ENCODE measurements at places on chromosomes 3 and 15. TPM values are rescaled to one million over a fixed set of nuclear protein-coding genes. Genes with fewer than 3 reads are reported as not detected.

- no peaks in the 10 kb centered on the region for H3K27me3 ChIP-seq
- DNase-seq, result no peak
- H3K27ac ChIP-seq, result no peak overlapping the region
- no peaks in the 10 kb centered on the region for H3K4me1 ChIP-seq
- no peaks in the 10 kb centered on the region for H3K36me3 ChIP-seq
Observed at GRCh38 chr3:117137065-117137464, 427.5 kb downstream of the TUSC7 start.

DNA sequence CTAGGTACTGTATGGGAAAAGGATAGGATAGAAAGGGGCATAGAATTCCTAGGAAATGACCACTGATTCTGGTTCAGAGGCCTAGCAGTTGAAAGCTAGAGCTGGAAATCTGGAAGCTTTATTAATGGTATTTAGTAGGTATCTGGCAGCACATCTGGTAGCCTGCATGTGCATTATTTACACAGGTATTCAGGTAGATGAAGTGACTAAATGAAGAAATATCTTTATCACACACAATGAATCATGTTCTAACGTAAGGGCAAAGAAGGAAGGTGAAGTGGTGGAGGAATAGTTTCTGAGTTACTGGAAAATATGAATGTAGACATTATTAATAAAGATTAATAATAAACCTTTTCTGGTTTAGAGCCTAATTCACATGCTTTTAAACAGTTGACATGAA lies 119.9 kb downstream of the MBNL1 start:
- DNase-seq, result no peak
- H3K4me3 ChIP-seq, result no peak overlapping the region
- H3K36me3 ChIP-seq, result no peaks in the 10 kb centered on the region

DNA sequence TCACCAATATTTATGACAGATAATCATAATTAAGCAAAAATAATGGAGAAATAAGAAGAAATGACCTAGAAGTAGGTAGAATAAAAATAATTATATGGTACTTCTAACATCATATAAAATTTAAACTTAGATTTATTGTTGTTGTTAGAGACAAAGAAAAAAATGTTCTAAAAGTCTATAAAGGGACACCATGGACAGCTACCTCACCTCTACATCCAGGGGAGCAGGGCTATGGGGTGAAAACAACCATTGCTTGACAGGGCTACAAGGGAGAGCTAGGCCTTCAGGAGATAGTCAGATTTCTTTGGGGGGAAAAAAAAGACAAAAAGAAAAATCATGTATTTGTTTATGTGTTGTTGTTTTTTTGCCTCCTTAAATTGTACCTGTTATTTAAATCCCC lies 841.9 kb downstream of the VGLL3 start:
- H3K4me3 ChIP-seq, result no peak overlapping the region
- H3K27ac ChIP-seq, result no peak overlapping the region
- H3K36me3 ChIP-seq, result no peaks in the 10 kb centered on the region
- H3K27me3 ChIP-seq, result no peaks in the 10 kb centered on the region
- no peak for DNase-seq
- no peaks in the 10 kb centered on the region for H3K4me1 ChIP-seq

DNA sequence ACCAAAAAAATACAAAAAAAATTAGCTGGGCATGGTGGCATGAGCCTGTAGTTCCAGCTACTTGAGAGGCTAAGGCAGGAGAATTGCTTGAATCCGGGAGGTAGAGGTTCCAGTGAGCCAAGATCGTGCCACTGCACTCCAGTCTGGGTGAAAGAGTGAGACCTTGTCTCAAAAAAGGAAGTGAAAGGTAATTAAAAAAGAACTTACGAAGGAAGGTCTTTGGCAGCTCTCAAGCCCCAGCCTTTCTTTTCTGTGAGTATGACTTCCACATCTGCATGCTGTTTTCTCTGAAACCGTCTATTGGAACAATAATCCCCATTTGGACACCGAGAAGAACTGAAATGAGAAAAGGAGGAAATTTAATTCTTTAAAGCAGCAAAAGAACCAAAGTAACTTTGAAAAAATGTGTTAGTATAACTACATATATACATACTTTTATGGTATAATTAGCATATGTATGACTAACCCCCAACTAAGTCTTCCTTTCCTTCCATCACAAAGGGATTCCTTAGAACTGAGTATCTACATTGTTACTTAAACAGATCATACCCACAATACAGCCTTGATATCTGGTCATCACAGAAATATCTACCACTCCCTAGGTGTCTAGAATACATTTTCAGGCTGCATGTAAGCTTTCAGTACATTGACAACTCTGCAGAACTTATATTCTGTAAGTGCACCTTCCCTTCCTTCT lies 50.1 kb downstream of the SETD2 start:
- H3K27me3 ChIP-seq, result no peaks in the 10 kb centered on the region
- DNase-seq, result no peak
- peaks cover 31% of the 10 kb centered on the region for H3K36me3 ChIP-seq
- H3K4me1 ChIP-seq, result peaks cover 2% of the 10 kb centered on the region
- no peak overlapping the region for H3K27ac ChIP-seq

The IVD gene
- total RNA-seq, result 38.8 TPM

DNA sequence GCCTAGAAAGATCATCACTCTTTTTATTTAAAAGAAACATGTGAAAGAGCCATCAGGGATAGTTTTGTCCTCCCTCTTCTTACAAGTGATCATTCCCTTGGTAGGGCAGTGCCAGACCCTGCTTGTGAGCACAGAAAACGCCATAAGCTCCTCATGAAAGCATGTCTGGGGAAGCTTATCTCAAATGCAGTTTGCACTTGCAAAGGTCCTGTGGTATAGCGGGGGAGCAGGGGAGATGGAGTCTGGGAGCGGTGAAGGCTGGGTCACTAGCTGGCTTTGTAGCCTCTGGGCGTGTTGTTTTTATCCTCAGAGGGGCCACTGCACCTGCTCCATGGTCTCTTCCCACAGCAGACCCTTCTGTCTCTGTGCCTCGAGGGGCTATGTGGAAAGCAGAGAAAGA lies 141.9 kb downstream of the IGF1R start:
- no peak overlapping the region for H3K27ac ChIP-seq
- H3K4me1 ChIP-seq, result peaks cover 70% of the 10 kb centered on the region
- DNase-seq, result no peak
- H3K36me3 ChIP-seq, result no peaks in the 10 kb centered on the region

DNA sequence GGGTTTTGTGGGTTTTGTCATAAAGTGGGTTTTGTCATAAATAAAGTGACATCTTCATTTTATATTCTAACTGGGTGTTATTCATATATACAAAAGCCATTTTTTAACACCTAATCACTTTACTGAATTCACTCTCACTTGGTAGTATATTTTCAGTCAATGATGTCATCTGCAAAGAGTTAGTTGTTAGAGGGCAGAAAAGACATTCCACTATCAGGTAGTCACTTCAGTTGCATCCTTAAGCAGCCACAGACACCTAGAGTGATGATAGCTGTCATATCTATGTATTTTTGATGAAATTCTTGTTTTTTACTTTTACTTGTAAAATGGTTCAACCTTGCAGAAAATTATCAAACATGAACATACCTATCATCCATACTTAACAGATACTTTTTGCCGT lies 89.0 kb downstream of the DHX36 start:
- H3K27ac ChIP-seq, result no peak overlapping the region
- H3K36me3 ChIP-seq, result peaks cover 3% of the 10 kb centered on the region
- H3K4me1 ChIP-seq, result peaks cover 9% of the 10 kb centered on the region
- no peaks in the 10 kb centered on the region for H3K27me3 ChIP-seq
- DNase-seq, result no peak

DNA sequence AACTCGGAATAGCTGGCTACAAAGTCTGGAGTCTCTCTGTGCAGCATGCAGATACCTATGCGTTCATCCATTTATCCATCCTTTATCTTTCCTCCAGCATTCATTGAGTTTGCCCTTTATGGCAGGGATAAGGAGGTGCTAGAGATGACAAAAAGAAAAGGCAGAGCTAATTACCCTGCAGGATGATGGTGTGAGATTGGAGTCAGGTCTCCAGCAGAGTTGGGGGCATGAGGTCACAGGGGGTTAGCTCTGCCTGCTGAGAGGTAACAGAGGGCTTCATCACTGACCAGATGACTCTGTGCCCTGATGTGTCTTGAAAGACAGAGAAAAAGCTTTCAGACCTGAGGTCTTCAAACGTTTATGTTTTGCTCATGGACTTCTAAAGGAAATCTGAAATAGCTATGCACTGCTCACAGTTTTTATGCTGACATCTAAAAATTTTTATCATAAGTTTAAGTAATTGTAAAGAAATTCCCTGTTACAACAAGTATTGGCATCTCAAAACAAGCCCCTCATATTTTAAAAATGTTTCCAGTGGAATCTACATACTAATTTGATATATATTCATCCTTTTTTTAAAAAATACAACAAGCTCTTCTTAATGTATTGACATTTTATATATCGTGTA lies 132.3 kb upstream of the ANKRD28 start:
- H3K4me3 ChIP-seq, result no peak overlapping the region
- H3K4me1 ChIP-seq, result peaks cover 11% of the 10 kb centered on the region
- no peaks in the 10 kb centered on the region for H3K36me3 ChIP-seq
- no peak for DNase-seq
- H3K27me3 ChIP-seq, result no peaks in the 10 kb centered on the region
- no peak overlapping the region for H3K27ac ChIP-seq

GRCh38 chr3:117442566-117442965 lies 733.0 kb downstream of the TUSC7 start:
- H3K36me3 ChIP-seq, result no peaks in the 10 kb centered on the region
- no peaks in the 10 kb centered on the region for H3K27me3 ChIP-seq
- H3K4me1 ChIP-seq, result no peaks in the 10 kb centered on the region

The PRR23C gene
- not detected for total RNA-seq

DNA sequence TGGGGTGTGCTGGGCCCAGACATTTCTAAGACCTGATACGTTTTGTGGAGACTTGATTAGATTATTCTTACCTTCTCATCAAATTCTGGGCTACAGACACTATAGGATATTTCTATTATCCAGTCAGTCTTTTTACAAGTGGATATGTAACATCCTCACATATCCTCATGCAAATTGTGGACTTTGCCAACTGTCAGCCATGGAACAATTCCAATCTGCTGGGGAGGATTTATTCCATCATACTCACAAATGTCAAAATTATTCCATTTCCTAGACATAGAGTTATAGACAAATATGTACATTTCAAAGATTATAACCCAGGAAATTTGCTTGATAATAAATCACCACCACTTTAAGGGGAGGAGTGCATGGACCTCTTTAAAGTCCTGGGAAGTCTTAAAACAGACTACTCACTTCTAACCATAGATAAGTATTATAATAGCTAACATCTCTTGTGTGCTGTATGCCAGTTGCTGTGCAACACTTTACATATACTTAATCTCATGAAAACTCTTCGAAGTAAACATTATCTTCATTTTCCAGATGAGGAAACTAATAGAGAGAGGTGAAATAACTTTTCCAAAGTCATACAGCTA lies 44.4 kb downstream of the CADPS start:
- DNase-seq, result no peak
- no peak overlapping the region for H3K27ac ChIP-seq
- no peaks in the 10 kb centered on the region for H3K27me3 ChIP-seq
- no peaks in the 10 kb centered on the region for H3K36me3 ChIP-seq
- H3K4me1 ChIP-seq, result no peaks in the 10 kb centered on the region

DNA sequence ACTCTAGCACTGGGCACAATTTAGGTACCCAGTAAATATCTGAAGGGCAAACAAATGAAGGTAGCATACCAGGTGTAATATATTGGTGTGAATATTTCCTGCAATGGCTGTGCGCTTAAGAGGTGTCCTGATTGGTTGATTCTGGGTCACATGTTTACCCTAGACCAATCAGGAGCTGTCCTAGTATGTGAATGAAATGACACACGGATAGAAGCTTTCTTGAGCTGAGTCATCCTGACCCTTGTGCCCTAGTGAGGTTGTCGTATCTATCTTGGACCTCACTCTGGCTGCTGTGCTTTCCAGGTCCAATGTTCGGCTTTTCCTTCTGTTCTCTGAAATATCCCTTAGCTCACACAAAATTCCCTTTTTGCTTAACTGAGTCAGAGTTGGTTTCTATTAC lies 58.1 kb upstream of the FOXP1 start:
- no peaks in the 10 kb centered on the region for H3K36me3 ChIP-seq
- peaks cover 10% of the 10 kb centered on the region for H3K4me1 ChIP-seq
- no peak overlapping the region for H3K4me3 ChIP-seq
- H3K27ac ChIP-seq, result no peak overlapping the region
- H3K27me3 ChIP-seq, result no peaks in the 10 kb centered on the region
- no peak for DNase-seq

DNA sequence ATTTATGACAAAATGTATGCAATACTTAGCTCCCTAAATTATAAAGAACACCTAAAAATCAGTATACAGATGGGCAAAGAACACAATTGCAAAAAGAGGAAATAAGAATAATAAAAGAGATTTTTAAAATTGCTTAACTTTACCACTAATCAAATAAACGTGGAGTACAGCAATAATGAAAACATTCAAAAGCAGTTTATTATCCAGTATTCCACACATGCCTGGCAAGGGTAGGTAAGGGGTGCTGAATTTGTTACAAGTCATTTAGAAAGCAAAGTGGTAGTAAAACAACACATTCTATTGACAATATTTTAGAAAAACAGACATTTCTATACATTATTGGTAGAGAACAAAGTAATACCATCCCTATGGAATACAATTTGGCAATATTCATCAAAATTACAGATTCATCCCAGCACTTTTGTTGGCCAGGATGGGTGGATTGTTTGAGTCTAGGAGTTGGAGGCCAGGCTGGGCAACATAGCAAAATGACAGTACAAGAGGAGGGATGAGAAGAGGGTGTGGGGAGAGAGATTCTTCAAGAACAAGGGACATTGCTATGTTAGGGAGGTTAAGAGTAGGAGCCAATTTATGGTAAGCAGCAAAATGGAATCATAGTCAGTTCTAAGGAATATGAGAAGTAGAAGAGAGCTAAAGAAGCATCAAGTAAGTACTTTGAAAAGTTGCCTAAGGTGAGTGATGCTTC lies 3.7 kb upstream of the ACKR4 start:
- no peaks in the 10 kb centered on the region for H3K27me3 ChIP-seq
- DNase-seq, result no peak
- H3K4me1 ChIP-seq, result no peaks in the 10 kb centered on the region
- H3K4me3 ChIP-seq, result no peak overlapping the region
- H3K27ac ChIP-seq, result peak overlapping the region; percentile 18

Measured in esophagus muscularis mucosa (tissue), 4 donors.